ENCODE measurements at places on chromosomes 6 and 20. TPM values are rescaled to one million over a fixed set of nuclear protein-coding genes. Genes with fewer than 3 reads are reported as not detected.

The ZNF341 gene
- polyA plus RNA-seq: 2.8 TPM

GRCh38 chr20:55678970-55679667, 326.2 kb downstream of the CBLN4 start:
- DNase-seq: no peak
- H3K27me3 ChIP-seq: no peaks in the 10 kb centered on the region
- H3K4me1 ChIP-seq: no peaks in the 10 kb centered on the region
- H3K36me3 ChIP-seq: no peaks in the 10 kb centered on the region
- no peak overlapping the region for H3K27ac ChIP-seq

- H3K36me3 ChIP-seq: peaks cover 9% of the 10 kb centered on the region
- H3K27ac ChIP-seq: no peak overlapping the region
- no peaks in the 10 kb centered on the region for H3K27me3 ChIP-seq
- no peaks in the 10 kb centered on the region for H3K4me1 ChIP-seq
- DNase-seq: no peak
- H3K4me3 ChIP-seq: no peak overlapping the region
Measured at GRCh38 chr6:22017272-22017671, 279.6 kb downstream of the PRL start.

GRCh38 chr6:47094241-47094925, 52.3 kb upstream of the ADGRF1 start:
- no peaks in the 10 kb centered on the region for H3K27me3 ChIP-seq
- DNase-seq: no peak
- H3K4me1 ChIP-seq: no peaks in the 10 kb centered on the region

GRCh38 chr20:33984182-33984719, 9.5 kb upstream of the RALY start:
- no peaks in the 10 kb centered on the region for H3K27me3 ChIP-seq
- no peak for DNase-seq
- H3K27ac ChIP-seq: no peak overlapping the region
- no peaks in the 10 kb centered on the region for H3K4me1 ChIP-seq

The TSBP1 gene
- not detected for polyA plus RNA-seq

DNA sequence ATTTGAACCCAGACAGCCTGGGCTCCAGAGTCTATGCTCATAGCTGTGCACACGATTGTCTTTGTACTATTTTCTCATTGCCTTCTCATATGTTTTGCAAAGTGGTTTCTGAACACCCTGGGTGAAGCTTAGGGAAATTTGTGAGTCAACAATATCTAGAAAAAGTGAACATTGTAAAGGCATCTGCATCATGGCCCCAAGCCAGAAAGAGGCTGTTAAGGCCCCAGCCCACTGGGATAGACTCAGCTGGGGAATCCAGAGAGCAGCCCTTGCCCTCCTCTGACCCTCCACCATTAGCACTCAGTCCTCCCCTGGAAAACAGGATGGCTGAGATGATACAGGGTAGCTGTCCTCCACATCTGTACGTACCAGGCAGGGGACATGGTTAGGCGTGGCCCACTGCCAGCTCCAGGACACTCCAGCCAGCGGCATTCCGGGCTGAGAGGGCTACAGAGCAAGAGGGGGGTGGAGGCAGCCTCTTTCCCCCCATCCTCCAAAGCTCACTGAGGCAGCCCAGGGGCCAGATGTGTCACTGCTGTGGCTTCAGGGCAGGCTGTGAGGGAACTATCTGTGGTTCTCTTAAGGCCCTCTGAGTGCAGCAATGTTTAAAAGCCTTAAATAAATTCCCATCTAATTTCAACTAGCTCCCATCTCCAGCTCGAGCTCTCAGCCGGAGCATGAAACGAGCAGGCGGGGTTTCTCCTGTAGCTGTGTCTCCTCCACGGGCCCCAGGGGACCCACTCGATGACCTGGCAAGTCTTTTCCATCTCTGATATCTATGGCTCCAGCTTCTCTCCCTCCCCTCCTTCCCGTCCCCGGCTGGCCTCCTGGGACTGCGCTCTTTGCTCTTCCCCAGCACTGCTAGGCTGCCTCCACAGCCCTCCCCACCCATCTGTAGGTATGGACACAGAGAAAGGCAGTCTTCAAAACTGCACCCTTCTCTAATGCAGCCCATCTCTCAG, 209.4 kb upstream of the LRFN2 start:
- H3K4me3 ChIP-seq: no peak overlapping the region
- DNase-seq: peak; percentile 64
- H3K4me1 ChIP-seq: peaks cover 12% of the 10 kb centered on the region
- peak overlapping the region; percentile 22 for H3K27ac ChIP-seq
- no peaks in the 10 kb centered on the region for H3K36me3 ChIP-seq
- no peaks in the 10 kb centered on the region for H3K27me3 ChIP-seq

DNA sequence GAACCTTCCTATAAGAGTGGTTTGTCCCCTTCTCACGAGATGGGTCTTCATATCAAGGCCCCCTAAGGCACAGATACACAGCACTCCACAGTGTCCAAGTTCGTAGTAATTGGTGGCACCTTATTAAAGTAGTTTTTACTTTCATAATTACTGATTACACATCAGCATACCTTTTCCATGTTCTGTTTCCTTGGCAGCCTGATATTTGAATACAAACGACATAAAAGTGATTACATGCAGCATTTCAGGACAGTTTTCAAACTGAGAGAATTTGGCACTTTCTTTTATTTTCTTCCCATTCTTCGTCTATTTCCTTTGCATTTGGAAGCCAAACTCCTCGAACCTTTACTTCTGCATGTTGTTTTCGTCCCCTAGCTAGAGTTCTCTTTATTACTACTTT, 139.7 kb downstream of the MTHFD1L start:
- peaks cover 19% of the 10 kb centered on the region for H3K4me1 ChIP-seq
- no peaks in the 10 kb centered on the region for H3K27me3 ChIP-seq
- no peak for DNase-seq
- peaks cover 13% of the 10 kb centered on the region for H3K36me3 ChIP-seq
- H3K27ac ChIP-seq: peak overlapping the region; percentile 74

DNA sequence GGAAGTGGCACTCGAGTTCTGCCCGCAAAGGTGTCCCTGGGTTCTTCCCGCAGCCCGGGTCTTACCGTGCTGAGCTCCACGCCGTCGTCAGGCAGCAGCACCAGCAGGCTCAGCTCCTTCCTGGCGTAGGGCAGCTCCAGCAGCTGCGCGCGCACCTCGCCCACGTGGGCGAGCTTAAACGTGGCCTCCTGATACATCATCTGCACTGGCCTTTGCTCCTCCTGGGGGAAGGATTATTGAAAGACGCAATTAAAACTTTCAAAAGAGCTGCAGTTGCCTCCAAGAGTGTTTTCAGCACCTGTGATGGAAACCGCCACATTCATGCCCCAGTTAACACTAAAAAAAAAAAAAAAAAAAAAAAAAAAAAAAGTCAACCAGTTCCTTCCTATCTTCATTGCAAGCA, 11.3 kb downstream of the SERPINB9 start:
- H3K36me3 ChIP-seq: no peaks in the 10 kb centered on the region
- no peaks in the 10 kb centered on the region for H3K27me3 ChIP-seq
- no peaks in the 10 kb centered on the region for H3K4me1 ChIP-seq
- no peak for DNase-seq

The KCNK5 gene
- polyA plus RNA-seq: not detected

- H3K4me3 ChIP-seq: no peak overlapping the region
- no peak for DNase-seq
- H3K27me3 ChIP-seq: no peaks in the 10 kb centered on the region
Measured at GRCh38 chr20:46670585-46671584, 18.4 kb downstream of the TP53RK start.

- H3K27me3 ChIP-seq: no peaks in the 10 kb centered on the region
- DNase-seq: no peak
- H3K36me3 ChIP-seq: no peaks in the 10 kb centered on the region
- no peak overlapping the region for H3K4me3 ChIP-seq
Measured at GRCh38 chr6:67231092-67231491, 1404.0 kb upstream of the ADGRB3 start.

DNA sequence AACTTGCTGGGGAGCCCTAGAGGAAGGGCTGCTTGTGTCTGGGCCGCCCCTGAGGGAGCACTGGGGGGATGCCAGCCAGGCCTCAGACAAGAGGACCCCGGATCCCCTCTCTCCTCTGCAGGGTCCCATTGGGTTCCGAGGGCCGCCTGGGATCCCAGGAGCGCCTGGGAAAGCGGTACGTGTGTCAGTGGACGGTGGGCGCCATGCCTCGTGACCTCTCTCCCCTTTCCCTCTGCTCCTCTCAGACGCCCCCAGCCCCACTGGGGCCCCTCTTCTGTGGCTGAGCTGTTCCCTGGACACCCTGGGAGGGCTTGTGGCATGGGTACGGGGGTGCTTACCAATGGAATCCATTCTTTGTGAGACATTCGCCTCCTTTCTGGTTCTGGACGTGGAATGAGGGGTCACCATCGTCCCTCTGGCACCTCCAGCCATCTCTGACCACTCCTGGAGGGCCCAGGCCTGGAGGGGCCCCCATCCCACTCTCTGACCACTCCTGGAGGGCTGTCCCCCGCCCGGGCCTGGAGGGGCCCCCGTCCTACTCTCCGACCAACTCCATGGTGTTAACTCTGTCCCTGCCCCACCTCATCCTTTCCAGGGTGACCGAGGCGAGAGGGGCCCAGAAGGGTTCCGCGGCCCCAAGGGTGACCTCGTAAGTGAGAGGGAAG, 9.9 kb downstream of the COL9A3 start:
- H3K4me3 ChIP-seq: no peak overlapping the region
- no peaks in the 10 kb centered on the region for H3K36me3 ChIP-seq
- no peaks in the 10 kb centered on the region for H3K27me3 ChIP-seq

DNA sequence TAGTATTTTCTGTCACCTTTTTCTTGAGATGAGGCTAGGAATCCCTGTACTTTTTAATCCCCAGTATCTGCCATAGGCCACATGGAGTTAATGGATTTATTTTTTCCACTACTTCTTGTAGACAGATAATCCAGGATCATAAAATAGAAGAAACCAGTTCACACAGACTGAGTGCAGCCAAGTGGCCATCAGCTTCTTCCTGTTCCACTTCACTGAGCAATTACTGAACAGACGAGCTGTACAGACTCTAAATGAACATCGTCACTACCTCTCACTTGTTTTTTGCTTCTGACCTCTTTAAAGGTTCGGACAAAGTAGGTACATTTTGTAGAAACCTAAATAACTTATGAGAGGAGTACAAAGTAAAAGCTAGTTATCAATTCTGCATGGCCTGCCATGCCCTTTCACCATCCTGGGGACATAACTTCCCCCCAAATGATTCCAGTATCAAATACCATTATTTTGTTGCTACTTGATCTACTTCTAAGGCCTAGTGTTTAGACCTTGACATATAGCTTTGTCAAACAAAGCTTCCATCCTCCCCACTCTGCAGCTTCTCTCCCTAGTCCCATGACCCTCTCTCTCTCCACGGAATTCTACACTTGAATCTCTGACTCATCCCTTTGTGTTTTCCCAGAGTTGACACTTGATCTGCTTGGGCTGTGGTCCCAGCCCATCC, 34.4 kb upstream of the ARHGAP18 start:
- peaks cover 35% of the 10 kb centered on the region for H3K4me1 ChIP-seq
- peak overlapping the region; percentile 77 for H3K27ac ChIP-seq
- H3K27me3 ChIP-seq: no peaks in the 10 kb centered on the region
- DNase-seq: no peak

The HLA-DQA1 gene
- not detected for polyA plus RNA-seq

The DEFB129 gene
- polyA plus RNA-seq: not detected

The OR2H2 gene
- not detected for polyA plus RNA-seq

- no peak overlapping the region for H3K27ac ChIP-seq
- no peaks in the 10 kb centered on the region for H3K36me3 ChIP-seq
- DNase-seq: no peak
- H3K4me3 ChIP-seq: no peak overlapping the region
- no peaks in the 10 kb centered on the region for H3K27me3 ChIP-seq
Measured at GRCh38 chr20:5718896-5719595, 31.2 kb upstream of the SHLD1 start.

GRCh38 chr20:8050157-8050837, 30.7 kb upstream of the TMX4 start:
- H3K4me1 ChIP-seq: no peaks in the 10 kb centered on the region
- H3K4me3 ChIP-seq: no peak overlapping the region
- no peak for DNase-seq
- H3K27me3 ChIP-seq: no peaks in the 10 kb centered on the region
- H3K27ac ChIP-seq: no peak overlapping the region
- H3K36me3 ChIP-seq: no peaks in the 10 kb centered on the region

The ARG1 gene
- not detected for polyA plus RNA-seq

- peak within 1 kb of the TSS; percentile 90 for H3K4me3 ChIP-seq
- peaks cover 53% of the 10 kb centered on the region for H3K36me3 ChIP-seq
- H3K27ac ChIP-seq: peak within 1 kb of the TSS; percentile 71
- peaks cover 20% of the 10 kb centered on the region for H3K4me1 ChIP-seq
- H3K27me3 ChIP-seq: no peaks in the 10 kb centered on the region
- peak; percentile 96 for DNase-seq
Measured at GRCh38 chr20:63707558-63708300, at the start of the genes ARFRP1 and ZGPAT. Gene ARFRP1 (minus strand): TSS chr20:63707976. CDS start chr20:63707091, 885 bp downstream. Gene ZGPAT (plus strand): TSS chr20:63708039. CDS start chr20:63708581, 542 bp downstream.

The SMIM29 gene
- 50.2 TPM for polyA plus RNA-seq

DNA sequence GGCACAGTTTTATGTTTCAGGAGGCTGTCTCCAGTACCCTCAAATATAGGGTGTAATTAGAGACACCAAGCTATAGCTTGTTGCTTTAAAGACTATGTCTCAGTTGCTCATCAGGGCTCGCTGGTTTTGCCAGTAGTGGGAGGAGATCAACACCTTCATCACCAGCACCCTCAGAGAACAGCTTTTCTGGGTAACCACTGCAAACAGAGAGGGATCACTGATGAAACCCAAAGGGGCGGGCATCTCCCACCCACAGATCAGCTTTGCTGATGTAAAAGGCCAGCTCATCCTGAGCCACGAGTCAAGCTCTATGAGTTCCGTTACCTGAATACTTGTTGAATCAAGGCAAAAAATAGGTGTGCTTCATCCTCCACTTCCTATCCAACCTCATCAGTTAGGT, 187.7 kb downstream of the AIG1 start:
- no peak overlapping the region for H3K27ac ChIP-seq
- H3K4me1 ChIP-seq: no peaks in the 10 kb centered on the region
- H3K36me3 ChIP-seq: no peaks in the 10 kb centered on the region
- no peak overlapping the region for H3K4me3 ChIP-seq
- no peak for DNase-seq

The OTOR gene
- not detected for polyA plus RNA-seq

- no peak overlapping the region for H3K4me3 ChIP-seq
- peak overlapping the region; percentile 69 for H3K27ac ChIP-seq
- no peaks in the 10 kb centered on the region for H3K27me3 ChIP-seq
- peaks cover 11% of the 10 kb centered on the region for H3K36me3 ChIP-seq
- peaks cover 58% of the 10 kb centered on the region for H3K4me1 ChIP-seq
- peak; percentile 73 for DNase-seq
Measured at GRCh38 chr20:25254571-25254970, 6.7 kb downstream of the PYGB start.

DNA sequence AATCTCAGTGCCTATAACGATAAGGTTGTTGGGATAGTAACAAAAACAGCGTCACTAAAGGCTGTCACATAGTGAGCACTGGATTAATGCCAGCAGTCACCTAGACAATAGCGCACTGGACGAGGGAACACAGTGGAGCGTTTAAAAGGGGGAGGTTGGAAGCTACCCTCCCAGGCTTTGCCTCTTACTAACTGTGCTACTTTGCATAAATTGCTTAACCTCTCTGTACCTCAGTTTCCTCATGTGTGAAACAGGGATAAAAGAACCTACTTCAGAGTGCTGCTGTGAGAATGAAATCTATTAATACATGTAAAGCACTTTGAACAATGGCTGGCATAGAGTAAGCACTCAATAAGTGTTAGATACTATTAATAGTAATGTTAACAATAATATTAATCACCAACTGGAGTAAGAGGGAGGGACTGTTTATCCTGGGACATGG, 10.5 kb downstream of the BCL2L1 start:
- H3K4me1 ChIP-seq: peaks cover 48% of the 10 kb centered on the region
- H3K27ac ChIP-seq: peak overlapping the region; percentile 95
- H3K4me3 ChIP-seq: no peak overlapping the region
- H3K27me3 ChIP-seq: no peaks in the 10 kb centered on the region
- peaks cover 46% of the 10 kb centered on the region for H3K36me3 ChIP-seq
